ENCODE measurements at places on chromosomes 2 and 18.

DNA sequence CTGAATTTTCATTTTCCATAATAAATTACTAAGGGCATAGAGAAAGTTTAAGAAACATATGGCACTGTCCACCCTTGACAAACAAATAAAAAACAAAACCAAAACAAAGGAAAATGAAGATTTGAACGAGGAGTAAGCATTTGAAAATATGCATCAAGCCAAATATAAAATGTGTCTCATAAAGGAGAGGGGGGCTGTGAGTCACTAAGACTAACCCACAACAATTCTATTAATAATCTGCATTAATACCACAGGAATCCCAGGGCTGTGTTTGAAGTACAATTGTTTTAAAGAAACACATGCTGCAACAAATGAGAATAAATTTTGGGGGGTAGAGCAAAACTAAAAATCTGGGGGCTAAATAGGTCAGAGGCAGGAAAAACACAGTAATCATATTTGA lies 53.8 kb upstream of the STK17B start:
- no peak for DNase-seq

GRCh38 chr2:238408615-238409340 lies 17.9 kb upstream of the ASB1 start:
- DNase-seq: no peak

GRCh38 chr2:173463846-173464245 lies 109.2 kb downstream of the CDCA7 start:
- DNase-seq: no peak

- no peak for DNase-seq
Measured at GRCh38 chr2:218290316-218291261, 1.7 kb downstream of the TMBIM1 start.

DNA sequence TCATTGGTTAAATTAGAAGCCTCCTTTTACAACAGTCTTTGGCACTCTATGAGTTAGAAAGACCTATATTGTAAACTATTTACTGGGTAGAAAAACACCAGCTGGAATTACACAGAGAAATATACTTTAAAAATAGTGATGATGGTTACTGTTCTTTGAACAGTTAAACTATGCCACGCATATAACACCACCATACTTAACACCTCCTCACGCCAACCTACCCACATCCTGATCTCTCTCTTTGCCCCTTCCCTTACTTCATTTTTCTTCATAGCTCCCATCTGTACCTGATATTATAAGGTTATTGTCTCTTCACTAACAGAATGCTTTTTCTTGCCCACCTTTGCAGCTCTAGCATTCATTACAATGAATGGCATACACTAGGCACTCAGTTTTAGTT lies 173.8 kb downstream of the DPP4 start:
- DNase-seq: no peak

GRCh38 chr2:10085043-10085667 lies 4.9 kb upstream of the CYS1 start:
- DNase-seq: no peak

Measured in caudate nucleus (tissue), 63 donors.